WTC11 (cell line): ENCODE measurements at places on chromosomes 7 and 10.

GRCh38 chr10:78579995-78580394, 488.8 kb upstream of the ZMIZ1 start:
- no peak for DNase-seq

GRCh38 chr10:13183625-13184024, 22.3 kb downstream of the MCM10 start:
- DNase-seq, result no peak

DNA sequence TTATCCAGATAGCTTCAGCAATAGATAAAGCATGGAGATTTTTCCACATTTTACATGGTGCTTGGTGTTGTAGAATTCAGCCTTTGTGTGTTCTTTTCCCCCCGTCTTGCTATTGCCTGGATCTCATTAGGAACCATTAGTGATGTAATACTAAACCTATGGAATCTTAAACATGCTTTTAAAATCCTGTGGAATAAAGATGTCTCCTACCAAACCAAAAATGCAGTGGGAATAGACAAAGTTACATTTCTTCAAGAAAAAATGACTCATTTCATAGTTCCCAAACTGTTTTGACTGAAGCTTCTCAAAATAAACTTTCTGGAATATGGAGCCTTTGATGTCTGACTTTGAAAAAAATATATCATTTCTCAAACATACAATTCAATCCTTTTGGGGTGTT, 44.0 kb downstream of the CALD1 start:
- no peak for DNase-seq

DNA sequence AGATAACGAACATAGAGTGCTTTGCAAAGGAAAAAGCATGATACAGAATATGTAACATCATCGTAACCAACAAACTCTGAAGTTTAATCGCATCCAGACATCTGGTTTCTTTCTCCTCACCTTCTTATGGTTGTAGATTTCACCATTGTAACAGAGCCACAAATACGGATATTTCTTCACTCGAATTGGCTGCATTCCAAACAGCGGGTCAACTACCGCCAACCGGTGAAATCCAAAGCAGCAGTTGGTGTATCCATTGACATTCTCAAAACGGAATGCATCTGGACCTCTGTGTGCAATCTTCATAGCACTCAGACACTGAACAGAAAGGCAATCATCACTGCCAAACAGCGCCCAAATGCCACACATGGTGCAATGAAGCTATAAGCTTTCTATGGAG, 3.4 kb downstream of the ASNS start:
- DNase-seq, result no peak

GRCh38 chr10:1048349-1048731, 579 bp downstream of the IDI1 start:
- no peak for DNase-seq

- DNase-seq, result no peak
These were observed 98.4 kb upstream of the PTPRZ1 start for GRCh38 chr7:121774563-121774962.

GRCh38 chr7:132263151-132263550, 313.1 kb downstream of the PLXNA4 start:
- no peak for DNase-seq
